Smooth muscle cell of the brain vasculature (primary cell): ENCODE measurements at places on chromosomes 6 and 20.

- DNase-seq = no peak
Observed at GRCh38 chr20:64032706-64033624, 3.0 kb upstream of the C20orf204 start.

DNA sequence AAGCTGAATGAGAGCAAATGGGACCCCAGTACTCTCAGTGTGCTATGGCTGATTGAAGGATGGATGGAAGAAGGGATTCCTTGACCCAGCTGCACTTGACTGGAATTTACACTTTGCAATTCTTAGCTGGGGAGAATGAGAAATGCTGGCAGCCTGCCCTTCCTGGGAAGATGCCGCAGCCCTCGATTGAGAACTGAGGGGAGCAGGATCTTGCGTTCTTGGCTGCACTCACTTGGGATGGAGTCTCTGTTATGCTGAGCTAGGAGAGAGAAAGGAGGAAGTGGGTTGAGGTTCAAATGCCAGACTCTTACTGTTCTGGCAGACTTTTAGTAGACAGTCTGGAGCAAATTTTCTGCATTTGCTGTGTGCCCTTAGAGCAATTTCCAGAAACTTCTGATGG, 221.2 kb downstream of the FNDC1 start:
- no peak for DNase-seq

- no peak for DNase-seq
Observed at GRCh38 chr6:33315793-33316602, 1.5 kb downstream of the ZBTB22 start.

DNA sequence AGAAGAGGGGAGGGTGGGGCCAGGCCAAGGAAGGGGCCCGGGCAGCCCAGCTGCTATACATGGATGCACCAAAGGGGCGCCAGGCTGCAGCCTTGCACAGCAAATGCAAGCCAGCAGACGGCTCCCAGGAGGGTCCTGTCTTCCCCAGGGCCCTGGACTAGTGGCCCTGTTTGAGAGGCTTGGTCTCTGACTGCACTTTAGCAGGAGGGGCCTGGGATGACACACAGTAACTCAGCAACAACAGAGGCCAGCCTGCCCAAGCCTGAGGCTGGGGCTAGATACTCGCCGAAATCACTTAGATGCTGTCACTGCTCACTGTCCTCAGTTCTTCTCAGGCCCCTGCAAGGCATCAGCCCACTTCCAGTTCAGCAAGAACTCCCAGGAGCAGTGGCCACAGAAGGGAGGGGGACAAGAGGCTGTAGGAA, 73.5 kb downstream of the TRAM2 start:
- no peak for DNase-seq

GRCh38 chr6:43506171-43506570, 4.0 kb downstream of the LRRC73 start:
- DNase-seq = no peak

DNA sequence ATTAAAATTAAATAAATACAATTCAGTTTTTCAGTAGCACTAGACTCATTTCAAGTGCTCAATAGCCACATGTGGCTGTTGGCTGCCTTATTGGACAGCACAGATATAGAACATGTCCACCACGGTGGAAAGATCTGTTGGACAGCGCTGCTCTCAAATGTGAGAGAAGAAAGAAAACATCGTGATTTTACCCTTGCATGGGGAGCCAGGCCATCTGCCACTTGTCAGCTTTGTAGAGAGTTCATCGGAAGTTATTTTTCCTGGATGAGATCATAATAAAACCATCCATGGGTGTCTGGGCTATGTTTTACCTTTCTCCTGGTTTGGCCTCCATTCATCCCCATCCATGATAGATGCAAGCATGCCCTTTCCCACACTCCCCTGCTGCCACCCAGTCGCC, 5.8 kb upstream of the KIF3B start:
- no peak for DNase-seq

DNA sequence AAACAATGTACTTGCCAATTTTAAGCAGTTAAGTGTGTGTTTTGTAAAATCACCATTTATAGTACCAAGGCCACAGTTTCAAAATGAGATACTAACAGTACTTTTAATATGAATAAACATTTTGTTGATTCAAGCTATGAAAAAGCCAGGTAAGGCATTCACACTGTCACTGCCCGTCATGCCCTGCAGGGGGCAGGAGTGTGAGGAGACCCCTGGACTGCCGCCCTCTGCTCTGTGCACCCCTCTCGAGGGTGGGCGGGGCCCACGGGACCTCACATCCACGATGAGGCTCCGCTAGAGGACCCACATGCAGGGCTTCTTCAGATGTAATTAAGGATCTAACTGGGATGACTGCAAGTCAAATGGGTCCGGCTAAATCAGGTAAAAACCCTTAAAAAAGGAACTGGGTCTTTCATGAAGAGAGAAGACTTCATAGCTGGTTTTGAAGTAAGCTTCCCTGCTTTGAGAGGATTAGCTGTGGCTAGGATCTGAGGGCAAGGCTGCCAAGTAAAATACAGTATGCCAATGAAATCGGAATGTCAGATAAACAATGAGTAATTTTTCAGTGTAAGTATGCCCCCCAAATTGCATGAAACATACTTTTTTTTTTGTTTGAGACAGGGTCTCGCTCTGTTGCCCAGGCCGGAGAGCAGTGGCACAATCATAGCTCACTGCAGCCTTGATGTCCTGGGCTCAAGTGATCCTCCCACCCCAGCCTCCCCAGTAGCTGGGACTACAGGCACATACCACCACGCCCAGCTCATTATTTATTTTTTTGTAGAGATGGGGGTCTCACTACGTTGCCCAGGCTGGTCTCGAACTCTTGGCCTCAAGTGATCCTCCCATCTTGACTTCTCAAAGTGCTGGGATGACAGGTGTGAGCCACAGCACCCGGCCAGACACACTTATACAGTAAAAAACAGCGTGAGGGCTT, 18.7 kb downstream of the DIDO1 start:
- DNase-seq = no peak

GRCh38 chr6:160956300-160957035, 35.1 kb upstream of the MAP3K4 start:
- DNase-seq = no peak

DNA sequence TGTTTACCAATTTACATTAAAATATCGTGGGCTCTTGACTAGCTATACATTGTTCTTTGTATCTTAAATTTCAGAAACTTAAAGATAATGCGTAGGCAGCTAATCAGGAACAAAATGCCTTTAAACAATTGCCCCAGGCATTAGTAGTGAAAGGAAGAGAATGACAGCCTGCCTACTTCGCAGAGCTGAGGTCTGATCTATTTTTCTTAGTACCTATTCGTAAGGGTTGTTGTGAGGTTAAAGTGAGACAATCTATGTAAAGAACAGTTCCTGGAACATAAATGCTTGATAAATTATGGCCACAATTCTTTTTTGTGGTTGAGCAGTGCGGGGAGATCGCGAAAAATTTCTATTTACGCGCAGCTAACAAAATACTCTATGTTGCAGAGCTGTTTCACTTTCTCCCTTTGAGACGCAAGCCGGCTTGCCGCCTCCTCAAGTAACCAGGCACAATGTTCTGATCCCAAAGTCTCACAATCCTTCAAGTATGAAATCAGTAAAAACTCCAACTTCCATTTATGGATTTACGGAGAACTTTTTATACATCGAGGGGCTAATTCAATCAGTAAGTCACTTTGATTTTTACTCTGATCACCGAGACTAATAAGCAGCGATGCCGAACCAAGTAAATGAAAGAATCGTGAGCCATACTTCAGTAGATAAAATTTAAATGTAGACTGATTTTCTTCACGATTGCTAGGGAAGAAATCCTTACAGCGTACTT, 878 bp upstream of the PNRC1 start:
- DNase-seq = peak; percentile 55

DNA sequence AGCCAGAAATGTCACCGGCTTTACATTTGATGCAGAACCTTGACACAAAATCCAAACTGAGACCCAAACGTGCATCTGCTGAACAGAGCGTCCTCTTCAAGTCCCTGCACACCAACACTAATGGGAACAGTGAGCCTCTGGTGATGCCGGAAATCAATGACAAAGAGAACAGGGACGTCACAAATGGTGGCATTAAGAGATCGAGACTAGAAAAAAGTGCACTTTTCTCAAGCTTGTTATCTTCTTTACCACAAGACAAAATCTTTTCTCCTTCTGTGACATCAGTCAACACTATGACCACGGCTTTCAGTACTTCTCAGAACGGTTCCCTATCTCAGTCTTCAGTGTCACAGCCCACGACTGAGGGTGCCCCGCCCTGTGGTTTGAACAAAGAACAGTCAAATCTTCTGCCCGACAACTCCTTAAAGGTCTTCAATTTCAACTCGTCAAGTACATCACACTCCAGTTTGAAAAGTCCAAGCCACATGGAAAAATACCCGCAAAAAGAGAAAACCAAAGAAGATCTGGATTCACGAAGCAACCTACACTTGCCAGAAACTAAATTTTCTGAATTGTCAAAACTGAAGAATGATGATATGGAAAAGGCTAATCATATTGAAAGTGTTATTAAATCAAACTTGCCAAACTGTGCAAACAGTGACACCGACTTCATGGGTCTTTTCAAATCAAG, 108.4 kb downstream of the RTN4IP1 start:
- DNase-seq = no peak

DNA sequence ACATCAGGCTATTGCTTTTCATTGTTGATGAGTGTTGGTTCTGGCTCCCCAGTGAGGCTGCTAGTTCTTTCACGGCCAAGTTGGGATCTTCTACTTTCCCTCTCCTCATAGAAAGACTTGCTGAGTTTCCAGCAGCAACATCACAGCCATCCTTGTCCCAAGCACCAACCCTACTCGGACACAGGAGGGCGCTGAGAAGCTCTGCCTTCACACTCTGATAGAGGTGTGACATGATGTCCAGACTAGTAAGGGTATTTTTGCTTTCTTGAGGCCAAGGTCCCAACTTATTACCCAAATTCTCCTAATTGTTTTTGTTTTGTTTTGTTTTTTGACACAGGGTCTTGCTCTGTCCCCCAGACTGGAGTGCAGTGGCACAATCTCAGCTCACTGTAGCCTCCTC, 3.0 kb upstream of the GCM1 start:
- no peak for DNase-seq

DNA sequence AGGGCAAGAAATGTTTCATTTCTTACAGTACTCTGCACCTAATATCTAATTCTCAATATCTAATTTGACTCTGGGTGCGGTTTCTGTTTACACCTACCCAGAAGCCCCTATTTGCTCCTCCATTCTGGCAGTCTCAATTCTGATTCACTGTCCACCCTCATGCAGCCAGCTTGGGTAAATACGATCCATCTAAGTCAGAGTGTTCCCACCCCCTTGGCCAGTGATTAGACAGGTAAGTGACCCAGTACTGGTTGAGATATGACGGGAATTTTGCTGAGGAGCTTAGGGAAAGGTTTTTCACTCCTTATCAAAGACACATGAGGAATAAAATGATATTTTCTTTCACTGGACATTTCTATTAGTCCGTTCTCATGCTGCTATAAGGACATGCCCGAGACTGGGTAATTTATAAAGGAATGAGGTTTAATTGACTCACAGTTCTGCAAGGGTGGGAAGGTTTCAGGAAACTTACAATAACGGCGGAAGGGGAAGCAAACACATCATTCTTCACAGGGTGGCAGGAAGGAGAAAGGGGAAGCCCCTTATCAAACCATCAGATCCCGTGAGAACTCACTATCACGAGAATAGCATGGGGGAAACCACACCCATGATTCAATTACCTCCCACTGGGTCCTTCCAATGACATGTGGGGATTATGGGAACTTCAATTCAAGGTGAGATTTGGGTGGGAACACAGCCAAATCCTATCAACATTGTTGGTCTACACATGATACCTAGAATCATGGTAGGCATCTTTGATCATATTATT, 29.4 kb downstream of the GLO1 start:
- DNase-seq = no peak

DNA sequence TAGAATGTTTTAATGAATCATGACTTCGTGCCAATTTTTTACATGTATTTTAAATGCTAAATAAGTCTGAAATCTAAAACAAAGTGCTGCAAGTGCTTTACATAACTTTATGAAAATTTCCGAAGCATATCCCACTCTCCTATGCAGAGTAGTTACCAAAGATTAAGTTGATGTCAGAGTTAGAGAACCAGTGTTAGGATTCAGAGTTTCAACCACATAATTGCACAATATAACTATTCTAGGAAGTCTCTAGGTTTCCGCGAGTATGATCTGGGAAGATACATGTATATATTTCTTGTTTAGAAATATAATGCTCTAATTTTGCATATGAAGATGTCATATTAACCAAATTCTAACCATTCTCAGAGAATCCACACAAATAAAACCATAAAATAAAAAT, 74.8 kb downstream of the ASCC3 start:
- no peak for DNase-seq

- no peak for DNase-seq
Observed at GRCh38 chr6:108650781-108651180, 90.1 kb downstream of the FOXO3 start.

- no peak for DNase-seq
Observed at GRCh38 chr6:108806171-108806570, 42.1 kb upstream of the ARMC2 start.

GRCh38 chr6:53005663-53006250, 10.7 kb upstream of the GSTA4 start:
- no peak for DNase-seq

DNA sequence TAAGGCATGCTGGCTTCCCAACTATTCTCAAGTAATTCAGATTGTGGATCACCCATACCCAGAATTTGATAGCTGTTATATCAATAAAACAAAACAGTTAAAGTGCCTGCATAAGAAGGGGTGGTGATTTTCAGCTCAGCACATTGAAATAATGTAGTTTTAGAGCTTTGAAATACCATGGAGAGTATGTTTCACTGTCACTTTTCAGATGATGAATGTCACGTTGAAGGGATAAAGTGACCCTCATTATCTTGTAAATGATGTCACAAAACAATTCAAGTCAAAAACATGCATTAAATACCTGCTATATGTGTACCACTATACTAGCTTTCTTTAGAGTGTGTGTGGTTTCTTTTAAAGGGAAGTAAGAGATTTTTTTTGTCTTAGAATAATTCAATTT, 27.6 kb downstream of the MLIP start:
- no peak for DNase-seq

DNA sequence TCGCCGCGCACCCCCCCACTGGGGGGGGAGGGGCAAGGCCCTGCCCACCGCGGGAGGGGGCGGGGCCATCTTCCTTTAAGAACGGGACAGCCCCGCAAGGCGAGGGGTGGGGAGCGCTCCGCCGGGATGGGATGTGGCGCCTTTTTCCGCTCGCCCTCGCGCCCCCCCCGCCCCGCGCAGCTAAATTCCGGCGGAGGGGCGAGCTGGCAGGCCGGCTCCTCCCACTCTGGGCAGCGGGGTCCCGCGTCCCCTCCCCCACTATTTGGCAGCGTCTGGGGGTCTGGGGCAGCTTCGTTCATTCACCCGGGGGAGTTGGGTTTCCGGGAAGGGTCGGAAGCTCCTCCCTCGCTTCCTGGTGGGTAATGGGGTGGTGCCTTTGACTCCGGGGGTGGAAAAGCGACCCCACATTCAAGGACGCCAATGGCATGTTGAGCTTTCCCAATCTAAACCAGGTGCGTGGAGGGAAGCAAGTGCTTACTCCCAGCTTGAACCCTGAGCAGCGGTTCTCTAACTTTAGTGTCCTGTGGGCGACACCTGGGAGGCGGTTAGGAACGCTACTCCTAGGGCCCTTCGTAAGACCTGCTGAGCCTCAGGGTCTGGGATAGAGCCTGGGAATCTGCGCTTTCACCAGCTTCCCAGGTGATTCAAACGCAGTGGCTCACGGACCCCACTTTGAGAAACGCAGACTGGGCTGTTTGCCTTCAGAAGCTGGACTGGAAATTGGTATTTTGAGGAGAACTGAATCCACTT, 927 bp downstream of the ASXL1 start:
- no peak for DNase-seq
